Activated naive CD4-positive, alpha-beta T cell treated with anti-CD3 and anti-CD28 coated beads, Interleukin-2, amount 50 U/mL, for 72 hours (primary cell): ENCODE measurements at places on chromosomes 7 and 10. TPM values are rescaled to one million over a fixed set of nuclear protein-coding genes. Genes with fewer than 3 reads are reported as not detected.

CABCOCO1 gene
- not detected for total RNA-seq

DNA sequence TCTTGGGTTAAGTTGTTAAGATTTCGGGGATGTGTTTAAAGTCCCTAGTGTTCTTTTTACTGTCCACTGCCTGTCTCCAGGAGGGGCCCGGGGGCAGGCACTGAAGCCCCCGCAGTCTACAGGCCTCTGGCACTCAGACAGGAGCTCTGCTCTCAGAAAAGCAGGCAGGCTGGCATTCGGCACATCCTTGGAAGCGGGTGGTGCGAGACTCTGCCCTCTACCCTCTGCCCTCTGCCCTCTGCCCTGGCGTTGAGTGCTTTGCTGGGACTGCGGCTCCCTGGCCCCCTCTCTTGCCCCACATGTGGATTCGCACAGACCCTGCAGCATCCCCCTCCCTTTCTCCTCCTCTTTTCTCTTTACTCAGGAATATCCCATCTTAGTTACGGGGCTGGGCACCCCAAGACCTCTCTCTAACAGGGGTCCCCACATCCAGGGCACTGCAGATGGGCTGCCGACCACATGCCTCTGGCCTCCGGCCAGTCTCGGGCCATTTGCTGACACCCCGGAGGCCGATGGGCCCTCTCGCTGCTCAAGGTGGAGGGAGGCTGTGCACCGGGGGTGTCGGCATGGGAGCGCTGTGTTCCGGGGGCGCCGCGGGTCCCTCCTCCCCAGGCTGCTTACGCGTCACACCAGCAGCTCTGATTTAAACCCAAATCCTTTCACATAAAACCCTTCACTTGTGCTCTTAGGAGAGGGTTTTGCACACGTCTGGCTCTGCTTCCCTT, 479.9 kb downstream of the DNAJB6 start:
- DNase-seq = no peak

DNA sequence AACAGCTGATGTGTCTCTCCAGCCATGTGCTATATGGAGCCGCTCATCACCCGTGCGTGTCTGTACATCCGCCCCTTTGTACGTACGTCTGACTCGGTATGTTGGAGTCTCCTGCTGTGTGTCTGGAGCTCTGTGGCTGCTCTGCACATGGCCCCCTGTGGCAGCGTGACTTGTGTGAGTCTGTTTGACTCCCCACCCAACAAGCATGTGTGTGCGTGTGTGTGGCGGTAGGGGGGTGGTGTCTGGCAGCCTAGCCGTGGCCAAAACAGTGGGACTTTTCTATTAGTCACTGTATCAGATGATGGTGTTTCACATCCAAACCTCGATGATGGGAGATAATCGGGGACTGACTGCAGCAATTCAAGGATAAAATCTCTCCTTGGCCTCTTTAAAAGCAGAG, 94.1 kb downstream of the COL13A1 start:
- no peak for DNase-seq

- DNase-seq = no peak
Observed at GRCh38 chr7:28872226-28872625, 85.9 kb downstream of the TRIL start.

SHTN1 gene
- not detected for total RNA-seq

C10orf62 gene
- not detected for total RNA-seq

GDF2 gene
- total RNA-seq = not detected

CDHR1 gene
- total RNA-seq = 0.64 TPM

- no peak for DNase-seq
Observed at GRCh38 chr7:147519062-147519461, 1071.5 kb upstream of the C7orf33 start.

- DNase-seq = no peak
Observed at GRCh38 chr7:92766461-92767003, 69.8 kb downstream of the CDK6 start.

- DNase-seq = peak; percentile 54
Observed at GRCh38 chr10:89163265-89163995, 43.7 kb downstream of the CH25H start.

GRCh38 chr7:70307544-70308106, 709.4 kb downstream of the AUTS2 start:
- no peak for DNase-seq
